ENCODE measurements at places on chromosomes 4 and X.

DNA sequence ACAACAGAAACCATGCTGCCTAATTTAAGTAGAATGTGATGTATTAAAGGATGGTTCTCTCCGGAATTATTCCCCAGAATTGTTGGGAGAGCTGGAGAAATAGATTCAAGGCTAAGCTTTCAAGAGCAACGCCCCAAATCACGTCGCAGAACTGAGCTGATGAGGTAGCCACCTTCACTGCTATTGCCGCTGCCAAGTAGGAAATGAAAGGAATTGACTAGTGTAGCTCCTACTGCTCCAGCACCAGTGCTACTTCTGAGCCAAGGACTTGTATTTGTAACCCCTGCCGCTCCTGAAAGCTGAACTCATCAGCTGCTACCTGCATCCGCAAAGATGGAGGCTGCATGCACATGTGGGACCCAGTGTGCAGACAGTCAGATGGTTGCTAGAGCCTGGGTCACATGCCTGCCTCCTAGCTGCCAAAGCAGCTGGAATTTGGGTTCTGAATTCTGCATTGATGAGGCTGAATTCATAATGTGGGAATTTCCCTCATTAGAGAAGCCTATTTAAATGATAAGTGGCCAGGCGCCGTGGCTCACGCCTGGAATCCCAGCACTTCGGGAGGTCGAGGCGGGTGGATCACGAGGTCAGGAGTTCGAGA lies 173.9 kb downstream of the PDGFRA start:
- DNase-seq, result no peak

GRCh38 chr4:112564706-112565270 lies 48.8 kb upstream of the NEUROG2 start:
- DNase-seq, result no peak

- no peak for DNase-seq
These were observed 65.7 kb upstream of the NDST3 start for GRCh38 chr4:117968606-117969005.

- DNase-seq, result no peak
These were observed 79.7 kb downstream of the BCOR start for GRCh38 chrX:40018041-40018440.

- DNase-seq, result peak; percentile 68
These were observed at the start of gene FAT4 for GRCh38 chr4:125314676-125315575. FAT4 (plus strand) TSS chr4:125314955; CDS start chr4:125316412, 1,457 bp downstream.

GRCh38 chr4:159016593-159017024 lies 86.3 kb upstream of the RAPGEF2 start:
- DNase-seq, result no peak

- no peak for DNase-seq
These were observed 137.5 kb downstream of the RASL11B start for GRCh38 chr4:52999626-53000025.

GRCh38 chrX:153913701-153914100 lies 9.2 kb downstream of the AVPR2 start:
- no peak for DNase-seq

GRCh38 chrX:11351375-11352295 lies 58.4 kb downstream of the AMELX start:
- no peak for DNase-seq

DNA sequence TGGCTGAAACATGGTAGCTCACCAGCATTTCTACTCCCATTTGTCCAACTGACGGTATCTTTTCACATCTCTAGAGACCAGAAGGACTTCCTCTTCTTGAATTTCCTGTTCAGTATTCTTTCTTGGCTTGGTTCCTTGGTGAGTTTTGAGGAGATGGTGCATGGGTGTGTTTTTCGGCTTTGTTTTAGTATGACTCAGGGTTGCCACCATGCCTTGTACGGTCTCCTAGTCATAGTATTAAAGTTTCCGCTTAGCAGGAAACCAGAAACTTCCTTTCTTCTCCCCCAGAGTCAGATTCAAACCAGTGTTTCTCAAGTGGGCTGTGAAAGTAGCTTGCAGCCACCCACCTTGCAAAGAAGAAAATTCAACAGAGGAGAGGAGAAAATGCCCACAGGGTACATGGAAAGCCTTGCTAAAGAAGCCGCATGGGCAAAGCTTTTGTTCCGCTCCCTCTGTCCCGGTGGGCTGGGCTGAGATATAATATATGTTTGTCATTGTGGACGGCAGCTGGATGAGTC lies 5.7 kb downstream of the CD99 start:
- DNase-seq, result no peak

GRCh38 chr4:173418639-173419038 lies 19.7 kb upstream of the SCRG1 start:
- no peak for DNase-seq

GRCh38 chrX:119726900-119727555 lies 31.4 kb upstream of the SOWAHD start:
- no peak for DNase-seq

- no peak for DNase-seq
These were observed 57.5 kb upstream of the EGFL6 start for GRCh38 chrX:13511944-13512330.

DNA sequence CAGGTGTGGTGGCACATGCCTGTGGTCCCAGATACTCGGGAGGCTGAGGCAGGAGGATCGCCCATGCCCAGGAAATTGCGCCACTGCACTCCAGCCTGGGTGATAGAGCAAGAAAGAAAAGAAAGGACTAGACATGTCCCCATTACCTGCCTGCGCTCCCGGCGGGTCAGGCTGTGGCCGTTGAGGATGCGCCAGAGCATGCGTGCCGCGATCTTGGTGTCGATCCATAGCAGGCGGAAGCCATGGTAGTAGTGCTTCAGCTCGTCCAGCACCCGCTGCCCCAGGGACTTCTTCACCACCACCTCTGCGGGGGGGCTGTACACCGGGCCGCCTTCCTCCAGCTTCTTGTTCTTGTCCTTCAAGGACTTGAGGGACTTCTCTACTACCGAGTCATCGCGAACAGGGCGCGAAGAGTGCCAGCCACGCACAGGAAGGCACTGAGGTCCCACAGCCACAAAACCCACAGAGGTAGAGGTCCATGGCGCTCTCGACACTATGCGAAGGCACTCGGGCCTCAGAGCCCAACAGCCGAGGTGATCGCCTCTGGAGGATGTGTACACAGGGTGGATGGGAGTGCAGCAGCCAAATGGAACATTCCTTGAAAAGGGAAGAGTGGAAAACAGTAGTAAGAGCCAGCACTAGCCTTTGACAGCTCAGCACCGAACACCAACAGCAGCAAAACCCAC lies 14.6 kb downstream of the LETM1 start:
- DNase-seq, result no peak

DNA sequence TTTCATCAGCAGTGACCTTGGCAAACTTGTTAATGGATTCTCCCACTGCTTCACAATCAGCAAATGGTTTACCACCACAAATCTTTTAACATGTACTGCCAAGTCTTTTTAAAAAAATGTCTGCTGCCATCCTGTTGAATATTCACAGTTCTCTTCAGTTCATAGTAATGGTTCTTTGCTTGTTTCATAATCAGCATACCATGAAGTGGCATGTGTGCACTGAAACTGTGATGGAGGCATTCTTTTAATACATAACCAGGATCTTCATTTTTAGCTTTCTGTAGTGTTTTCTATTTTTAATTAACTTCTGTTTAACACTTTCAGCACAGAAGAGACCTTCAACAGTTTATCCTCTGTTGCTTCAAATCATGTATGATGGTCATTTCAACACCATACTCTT lies 230.1 kb upstream of the ARSJ start:
- DNase-seq, result no peak

DNA sequence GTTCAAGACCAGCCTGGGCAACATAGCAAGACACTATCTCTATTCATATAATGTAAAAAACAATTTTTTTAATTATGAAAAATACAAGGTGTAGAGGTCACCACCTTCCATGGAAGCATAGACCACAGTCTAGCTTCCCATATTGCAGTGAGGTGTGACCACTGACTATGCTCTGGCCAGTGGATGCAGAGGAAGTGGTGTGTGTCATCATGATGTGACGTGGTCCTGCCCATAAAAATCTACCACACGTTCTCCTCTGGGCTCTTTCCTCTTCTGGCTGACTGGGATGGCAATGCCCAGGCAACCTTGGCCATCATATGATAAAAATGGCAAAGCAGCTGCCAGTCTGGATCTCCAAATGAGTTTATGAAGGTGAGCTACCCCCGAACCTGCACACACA lies 65.7 kb downstream of the RBM47 start:
- DNase-seq, result no peak

DNA sequence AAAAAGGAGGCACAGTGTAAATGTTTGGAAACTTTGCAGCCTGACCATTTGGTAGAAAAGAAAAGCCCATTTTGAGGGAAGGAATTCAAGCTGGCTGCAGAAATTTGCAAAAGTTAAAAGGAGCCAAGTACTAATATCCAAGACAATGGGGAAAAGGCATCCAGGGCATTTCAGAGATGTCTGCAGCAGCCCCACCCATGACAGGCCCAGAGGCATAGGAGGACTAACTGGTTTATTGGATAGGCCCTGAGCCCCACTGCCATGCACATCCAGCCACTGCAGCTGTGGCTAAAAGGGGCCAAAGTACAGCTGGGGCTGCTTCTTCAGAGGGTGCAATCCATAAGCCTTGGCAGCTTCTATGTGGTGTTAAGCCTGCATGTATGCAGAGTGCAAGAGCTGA lies 104.9 kb downstream of the HS3ST1 start:
- DNase-seq, result no peak

DNA sequence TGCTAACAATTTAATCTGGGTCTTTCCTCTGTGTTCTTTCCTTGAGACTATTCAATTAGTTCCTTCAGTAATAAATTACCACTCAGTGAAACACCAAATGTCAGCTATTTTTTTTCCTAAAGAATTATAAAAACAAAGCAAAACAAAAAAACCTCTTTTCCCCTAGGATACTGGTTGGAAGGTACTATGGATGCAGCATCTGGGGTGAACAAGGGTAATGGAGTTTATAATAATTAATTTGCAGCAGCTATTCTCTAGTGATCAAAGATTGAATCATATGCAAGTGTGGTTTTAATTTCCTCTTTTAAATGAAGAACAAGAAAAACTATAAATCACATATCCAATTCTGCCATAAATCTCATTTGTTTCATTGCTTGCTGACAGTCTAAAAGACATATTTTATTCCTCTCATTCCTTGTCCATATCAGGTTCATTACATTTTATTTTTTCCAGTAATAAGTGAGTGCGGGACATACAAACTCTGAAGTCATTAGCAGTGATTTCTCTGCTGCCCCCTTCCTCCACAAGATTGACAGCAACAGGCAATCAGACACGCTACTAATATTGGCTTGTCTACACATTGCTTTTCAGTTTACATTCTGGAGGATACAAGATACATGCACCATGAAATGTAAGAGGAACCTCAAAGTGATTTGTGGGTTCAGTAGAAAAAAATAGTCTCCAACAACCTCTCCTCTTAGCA lies 1093.4 kb upstream of the SLIT2 start:
- no peak for DNase-seq

DNA sequence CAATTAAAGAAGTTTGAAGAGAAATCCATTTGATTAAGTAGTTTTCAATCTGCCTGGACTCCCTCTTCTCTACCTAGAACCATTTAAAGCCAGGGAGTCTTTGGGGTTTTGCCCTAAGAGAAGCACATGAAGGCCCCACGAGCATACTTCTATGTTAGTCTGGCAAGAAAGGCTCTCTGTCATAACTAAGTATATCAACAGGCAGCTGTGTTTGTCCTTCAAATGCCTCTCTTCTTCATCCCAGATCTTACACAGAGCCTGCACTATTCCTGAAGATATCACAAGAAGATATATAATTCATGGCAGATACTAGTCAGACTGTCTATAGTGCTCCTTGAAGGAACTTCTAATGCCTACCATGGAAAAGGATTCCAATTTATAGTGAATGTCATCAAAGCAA lies 206.2 kb downstream of the PRDM5 start:
- DNase-seq, result no peak

DNA sequence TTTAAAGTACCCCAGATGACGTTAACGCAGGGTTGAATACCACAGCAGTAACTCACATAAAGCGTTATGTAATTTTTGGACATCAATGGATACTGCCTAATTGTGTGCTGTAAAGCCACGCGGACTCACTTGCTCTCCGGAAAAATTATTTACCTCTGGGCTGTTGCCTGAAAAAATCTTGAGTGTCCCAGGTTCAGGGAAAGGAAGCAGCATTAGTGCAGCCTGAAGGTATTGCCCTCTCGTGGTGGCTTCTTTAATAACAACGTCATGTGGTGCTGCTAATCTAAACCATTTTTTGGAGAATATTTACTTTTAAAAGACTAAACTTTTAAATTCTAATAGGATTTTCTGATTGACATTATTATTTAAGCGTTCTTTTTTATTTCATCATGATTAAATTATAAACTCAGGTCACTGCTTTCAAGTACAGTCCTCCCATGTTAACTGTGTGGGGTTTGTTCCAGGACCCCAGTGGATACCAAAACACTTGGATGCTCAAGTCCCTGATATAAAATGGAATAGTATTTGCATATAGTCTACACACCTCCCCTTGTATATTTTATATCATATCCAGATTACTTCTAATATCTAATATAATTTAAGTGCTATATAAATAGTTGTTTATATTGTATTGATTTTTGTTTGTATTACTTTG lies 384.8 kb downstream of the FAM133A start:
- no peak for DNase-seq

- DNase-seq, result no peak
These were observed 30.8 kb downstream of the TNIP2 start for GRCh38 chr4:2725380-2725779.

DNA sequence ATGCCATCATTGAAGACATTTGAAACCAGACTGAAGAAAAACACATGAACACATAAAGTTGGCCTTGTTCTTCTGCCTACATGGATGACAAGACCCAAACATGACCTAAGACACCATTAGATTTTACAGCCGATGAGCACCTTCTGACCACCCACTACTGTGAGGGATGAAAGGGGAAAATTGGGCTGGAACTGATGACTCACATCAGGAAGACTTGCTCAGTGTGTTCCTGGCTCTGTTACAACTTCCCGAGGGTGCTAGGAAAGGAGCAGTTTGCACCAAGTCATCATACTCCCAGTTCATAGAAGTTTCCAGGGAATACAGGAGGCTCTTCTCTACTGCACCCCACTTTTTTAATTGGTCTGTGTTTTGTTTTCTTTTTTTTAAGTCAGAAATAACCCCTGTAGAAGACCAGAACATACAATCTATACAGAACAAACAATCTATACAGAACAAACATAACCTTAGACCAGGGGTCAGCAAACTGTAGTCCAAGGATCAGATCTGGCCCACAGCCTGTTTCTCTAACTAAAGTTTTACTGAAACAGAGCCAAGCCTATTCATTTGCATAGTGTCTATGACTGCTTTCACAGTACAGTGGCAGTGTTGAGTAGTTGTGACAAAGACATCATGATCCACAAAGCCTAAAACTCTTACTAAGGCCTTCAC lies 25.3 kb downstream of the BTC start:
- no peak for DNase-seq

- no peak for DNase-seq
These were observed 44.2 kb downstream of the SLC4A4 start for GRCh38 chr4:71382900-71383560.

- no peak for DNase-seq
These were observed 478.9 kb downstream of the KCNIP4 start for GRCh38 chr4:21469438-21470300.
